NCI-H187 treated with DMSO at 0.1 percent for 48 hours (cell line): ENCODE measurements at places on chromosomes 1 and 21.

DNA sequence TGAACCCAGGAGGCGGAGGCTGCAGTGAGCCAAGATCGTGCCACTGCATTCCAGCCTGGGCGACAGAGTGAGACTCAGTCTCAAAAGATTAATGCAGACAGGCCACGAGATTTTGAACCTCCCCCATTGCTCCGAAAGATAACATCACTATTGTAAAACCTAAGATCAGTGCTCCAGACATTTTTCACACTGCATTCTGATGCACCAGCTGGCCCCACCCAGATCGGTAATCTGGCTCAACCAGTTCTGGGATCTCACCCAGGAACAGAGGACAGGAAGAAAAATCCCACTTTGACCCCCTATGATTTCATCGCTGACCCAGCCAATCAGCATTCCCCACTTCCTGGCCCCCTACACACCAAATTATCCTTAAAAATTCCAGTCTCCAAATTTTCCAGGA is 10.7 kb upstream of the CSRP1 start:
- DNase-seq: no peak

- DNase-seq: no peak
Measured at GRCh38 chr1:41233708-41234107, 8.4 kb downstream of the SCMH1 start.

DNA sequence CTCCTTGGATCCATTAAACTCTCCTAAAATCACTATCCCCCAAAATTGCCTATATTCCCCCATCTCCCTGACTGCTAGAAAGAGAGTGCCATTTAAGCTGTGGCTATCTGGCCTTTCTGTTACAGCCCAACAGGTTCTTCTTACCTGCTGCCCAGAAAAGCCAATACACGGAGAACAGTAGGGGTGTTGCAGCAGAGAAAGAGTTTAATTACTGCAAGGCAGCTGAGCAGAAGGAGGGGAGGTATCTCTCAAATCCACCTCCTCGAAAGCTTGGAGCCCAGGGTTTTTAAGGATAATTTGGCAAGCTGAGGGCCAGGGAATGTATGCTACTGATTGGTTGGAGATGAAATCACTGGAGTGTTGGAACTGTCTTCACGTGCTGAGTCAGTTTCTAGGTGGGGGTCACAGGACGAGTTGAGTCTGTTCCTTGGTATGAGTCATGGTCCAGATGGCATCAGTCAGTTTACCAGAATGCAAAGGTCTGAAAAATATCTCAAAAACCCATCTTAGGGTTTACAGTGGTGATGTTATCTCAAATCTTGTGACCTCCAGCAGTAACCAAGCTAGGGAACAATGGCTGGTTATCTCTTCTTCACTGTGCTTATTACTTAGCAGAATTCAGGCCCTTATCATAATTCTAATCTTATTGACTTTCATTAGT is 89.8 kb downstream of the SMYD3 start:
- no peak for DNase-seq

GRCh38 chr1:190616235-190616634 is 138.6 kb upstream of the BRINP3 start:
- no peak for DNase-seq
